ENCODE measurements at places on chromosomes 4 and X. TPM values are rescaled to one million over a fixed set of nuclear protein-coding genes. Genes with fewer than 3 reads are reported as not detected.

Gene ASMT
- total RNA-seq = not detected

Gene SH2D1A
- total RNA-seq = not detected

Gene SLC34A2
- not detected for total RNA-seq

GRCh38 chrX:72309297-72310071 lies 3.8 kb upstream of the CITED1 start:
- DNase-seq = no peak

- no peak for DNase-seq
Observed at GRCh38 chr4:87339440-87339839, 16.8 kb upstream of the HSD17B13 start.

GRCh38 chr4:4872314-4872903 lies 12.9 kb downstream of the MSX1 start:
- DNase-seq = no peak

- DNase-seq = no peak
Observed at GRCh38 chr4:100823066-100823992, 305.5 kb upstream of the EMCN start.

DNA sequence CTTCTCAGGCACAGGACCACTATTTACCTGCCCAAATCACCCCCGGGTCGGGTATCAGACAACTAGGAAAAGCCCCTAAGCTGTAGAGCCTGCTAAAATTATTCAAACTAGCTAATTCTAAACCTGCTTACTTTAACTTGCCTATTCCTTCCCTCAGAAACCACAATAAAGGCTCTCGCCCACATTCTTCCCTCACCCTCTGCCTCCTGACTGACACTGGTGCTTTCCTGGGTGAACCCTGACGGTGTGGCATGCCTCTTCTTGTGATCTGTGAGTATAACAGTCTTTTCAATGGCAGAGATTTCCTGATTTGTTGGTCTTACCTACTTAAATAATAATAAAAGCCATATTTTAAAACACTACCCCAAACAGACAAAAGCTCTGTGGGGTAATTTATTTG lies 242.1 kb upstream of the ZCCHC13 start:
- DNase-seq = no peak

DNA sequence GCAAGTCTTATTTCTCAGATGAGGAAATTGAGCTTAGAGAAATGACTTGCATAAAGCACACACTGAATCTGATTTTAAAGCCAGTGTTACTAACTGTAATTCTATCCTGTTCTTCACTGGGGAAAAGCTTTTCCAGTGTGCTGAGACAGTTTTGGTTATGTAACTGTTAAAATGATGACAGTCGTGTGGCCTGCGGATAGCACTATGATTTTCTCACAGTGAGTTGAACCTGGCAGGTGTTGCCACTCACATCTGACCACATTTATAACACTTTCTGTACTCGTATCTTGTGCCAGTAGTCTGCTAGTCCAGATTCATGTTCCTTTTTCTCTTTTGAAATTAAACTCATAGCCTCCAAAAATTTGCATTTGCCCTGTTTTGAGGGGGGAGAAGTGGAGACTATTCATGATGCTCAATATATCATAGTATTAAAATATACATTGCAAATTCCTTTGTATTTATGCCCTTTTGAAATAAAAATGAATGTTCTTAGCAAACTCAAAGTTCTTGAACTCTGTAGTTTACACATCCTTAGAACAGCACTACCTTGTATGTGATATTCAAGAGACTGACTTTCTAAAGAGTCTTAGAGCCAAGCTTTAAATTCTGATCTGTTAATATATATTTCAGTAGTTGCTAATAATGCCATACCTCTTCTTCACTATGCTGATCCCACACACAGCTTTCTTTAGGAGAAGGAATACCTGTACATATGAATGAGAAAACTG lies 132.3 kb downstream of the PDLIM5 start:
- DNase-seq = no peak

DNA sequence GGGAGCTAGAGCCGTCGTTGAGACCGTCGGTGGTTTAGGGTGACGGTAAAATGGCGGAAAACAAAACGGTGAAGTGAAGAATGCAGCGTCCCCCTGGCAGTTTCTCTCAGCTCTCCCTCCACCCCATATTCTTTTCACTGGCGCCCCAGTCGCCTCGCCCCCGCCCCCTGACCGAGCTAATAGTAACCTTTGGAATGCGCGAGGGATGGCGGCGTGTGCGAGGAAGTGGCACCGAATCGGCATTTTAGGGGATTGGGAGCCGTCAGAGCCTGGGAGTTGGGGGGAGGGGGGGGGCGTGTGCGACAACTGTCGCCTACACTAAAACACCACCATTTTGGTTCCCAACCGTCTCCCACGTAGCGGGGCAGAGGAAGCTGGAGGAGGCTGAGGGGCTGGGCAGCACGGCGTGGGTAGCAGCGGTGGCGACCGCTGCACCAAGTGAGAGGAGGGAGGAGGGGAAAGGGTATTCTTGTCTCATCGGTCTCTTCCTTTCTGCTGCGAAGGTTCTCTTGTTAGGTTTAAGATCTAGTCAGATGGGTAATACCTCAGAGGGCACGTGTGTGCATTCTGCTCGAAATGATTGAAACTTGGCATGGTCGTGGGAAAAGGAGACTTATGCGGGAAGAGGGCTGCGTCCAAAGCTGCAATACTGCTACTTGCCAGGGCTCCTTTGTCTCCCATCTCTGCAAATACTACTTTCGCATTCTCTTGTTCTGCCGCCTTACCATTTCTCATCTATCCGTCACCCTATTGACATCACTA lies 840 bp downstream of the ZNF711 start:
- DNase-seq = no peak

Gene HTR2C
- not detected for total RNA-seq

Gene RASL11B
- 2.2 TPM for total RNA-seq

- no peak for DNase-seq
Observed at GRCh38 chr4:47374477-47374876, 89.0 kb downstream of the COMMD8 start.

Gene REPS2
- total RNA-seq = 6.1 TPM

Gene SPINK2
- not detected for total RNA-seq

DNA sequence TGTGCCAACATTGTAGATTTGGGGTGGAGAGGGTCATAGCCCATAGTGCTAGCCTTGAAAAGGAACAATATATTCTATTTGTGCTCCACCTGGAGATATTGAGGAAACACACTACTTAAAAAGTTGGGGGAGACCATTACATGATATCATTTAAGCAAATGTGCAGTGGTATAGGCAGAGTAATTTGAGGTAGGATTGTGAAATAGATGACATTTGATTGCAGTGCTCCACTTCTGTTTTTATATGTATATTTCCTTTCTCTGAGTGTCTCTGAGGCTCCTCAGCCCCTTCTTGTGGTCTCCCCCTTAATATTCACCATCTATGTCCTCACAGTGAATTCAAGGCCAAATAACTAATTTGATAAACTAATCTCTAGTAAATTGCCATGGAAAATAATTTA lies 85.6 kb upstream of the NMU start:
- no peak for DNase-seq

Gene SH3D19
- 144 TPM for total RNA-seq

Gene CD99
- 197 TPM for total RNA-seq

DNA sequence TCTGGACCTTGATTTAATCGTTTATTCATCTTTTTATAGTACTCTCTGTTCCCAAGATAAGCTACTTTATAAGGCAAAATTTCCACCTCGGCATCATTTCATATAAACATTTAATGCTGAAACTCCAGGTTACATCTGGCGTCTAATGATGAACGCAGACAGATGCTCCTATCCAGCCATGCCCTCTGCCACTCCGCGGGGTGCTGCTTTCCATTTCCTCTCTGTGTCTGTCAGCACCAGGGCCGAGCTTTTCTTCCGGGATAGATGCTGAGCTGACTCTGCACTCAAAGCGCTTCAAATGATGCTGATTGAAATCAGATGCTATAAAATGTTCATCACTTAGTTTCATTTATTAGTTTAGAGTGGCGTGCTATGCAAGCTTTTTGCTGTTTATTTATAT lies 80.5 kb upstream of the HELT start:
- DNase-seq = no peak

- DNase-seq = no peak
Observed at GRCh38 chrX:41118156-41118555, 32.9 kb downstream of the USP9X start.

Gene RTL3
- total RNA-seq = 1.8 TPM

- no peak for DNase-seq
Observed at GRCh38 chr4:102354671-102355454, 9.6 kb upstream of the SLC39A8 start.

GRCh38 chr4:158622251-158622650 lies 49.4 kb downstream of the C4orf46 start:
- no peak for DNase-seq

DNA sequence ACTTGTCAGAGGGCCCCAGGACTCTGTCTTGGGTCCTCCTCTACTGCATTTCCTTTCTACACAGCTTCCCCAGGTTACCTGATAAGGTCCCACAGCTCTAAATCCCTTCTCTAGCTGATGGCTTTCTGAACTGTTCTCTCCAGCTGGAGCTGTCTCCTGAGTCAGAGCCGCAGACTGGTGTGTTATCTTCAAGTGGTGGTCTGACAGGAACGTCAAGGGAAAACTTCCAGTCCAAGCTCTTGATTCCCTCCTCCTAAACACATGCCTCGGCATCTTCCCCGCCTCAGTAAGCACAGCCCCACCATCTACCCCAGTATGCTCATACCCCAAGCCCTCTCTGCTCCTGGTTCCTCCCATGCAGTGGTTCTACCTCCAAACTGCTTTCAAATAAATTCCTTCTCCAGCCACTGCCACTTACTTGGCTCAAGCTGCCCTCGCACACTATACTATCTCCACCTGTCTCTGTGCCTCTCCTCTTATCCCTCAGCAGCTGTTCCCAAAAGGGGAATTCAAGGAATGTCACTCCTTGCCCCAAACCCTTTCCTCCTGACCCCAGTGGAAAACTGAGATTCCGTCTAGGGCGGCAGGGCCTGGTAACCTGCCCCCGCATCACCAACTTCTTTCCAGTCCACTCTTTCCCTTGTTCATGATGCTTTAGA lies 17.2 kb upstream of the CENPU start:
- DNase-seq = no peak

DNA sequence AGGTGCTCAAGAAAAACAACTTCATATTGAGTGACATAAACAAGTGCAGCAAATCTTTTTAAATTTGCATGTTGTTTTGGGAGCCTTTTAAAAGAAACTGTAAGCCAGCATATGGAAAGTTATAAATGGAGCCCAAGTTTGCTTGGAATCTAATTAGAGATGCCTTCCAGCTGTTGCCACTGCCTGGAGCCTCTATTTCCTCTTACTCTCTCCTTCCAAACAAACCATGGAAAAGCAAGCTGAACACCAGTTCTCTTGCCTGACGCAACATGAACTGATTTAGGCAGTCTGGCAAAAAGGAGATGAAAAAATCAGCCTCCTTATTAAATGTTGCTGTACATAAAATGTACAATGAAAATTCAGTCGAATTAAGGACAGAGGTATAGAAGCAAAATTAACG lies 21.5 kb downstream of the ARSJ start:
- DNase-seq = no peak

Gene FRMPD4
- 2.9 TPM for total RNA-seq

Gene F8A3
- total RNA-seq = 23.5 TPM

Gene MSX1
- 0.71 TPM for total RNA-seq

Gene TIGD4
- 0.36 TPM for total RNA-seq
